ENCODE measurements at places on chromosomes 12 and 14. TPM values are rescaled to one million over a fixed set of nuclear protein-coding genes. Genes with fewer than 3 reads are reported as not detected.

The CLEC4C gene
- not detected for total RNA-seq

The USP44 gene
- 0.50 TPM for total RNA-seq

The TEAD4 gene
- 30.4 TPM for total RNA-seq

The CSRP2 gene
- 63.9 TPM for total RNA-seq

The NCOR2 gene
- total RNA-seq, result 21.7 TPM

The SLC8A3 gene
- total RNA-seq, result not detected
